ENCODE measurements at places on chromosomes 5 and 9.

DNA sequence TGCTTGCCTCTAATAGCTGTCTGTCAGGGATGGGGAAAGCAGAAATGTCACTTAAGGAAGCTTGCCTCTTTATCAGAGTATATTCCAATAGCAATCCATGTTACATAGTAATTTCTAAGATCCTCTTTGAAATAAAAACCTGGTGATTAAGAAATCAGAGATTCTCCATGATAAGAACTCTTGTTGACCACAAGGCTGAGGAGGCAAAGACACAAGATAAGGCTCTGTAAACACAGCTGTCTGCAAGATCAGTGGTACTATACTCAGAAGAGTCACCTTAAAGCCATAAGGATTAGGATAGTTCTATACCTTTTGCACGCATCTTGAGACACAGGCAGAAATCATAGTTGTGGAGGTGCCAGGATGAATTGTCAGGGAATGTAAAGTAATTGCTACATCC is 40.3 kb downstream of the HEXB start:
- no peak for DNase-seq

DNA sequence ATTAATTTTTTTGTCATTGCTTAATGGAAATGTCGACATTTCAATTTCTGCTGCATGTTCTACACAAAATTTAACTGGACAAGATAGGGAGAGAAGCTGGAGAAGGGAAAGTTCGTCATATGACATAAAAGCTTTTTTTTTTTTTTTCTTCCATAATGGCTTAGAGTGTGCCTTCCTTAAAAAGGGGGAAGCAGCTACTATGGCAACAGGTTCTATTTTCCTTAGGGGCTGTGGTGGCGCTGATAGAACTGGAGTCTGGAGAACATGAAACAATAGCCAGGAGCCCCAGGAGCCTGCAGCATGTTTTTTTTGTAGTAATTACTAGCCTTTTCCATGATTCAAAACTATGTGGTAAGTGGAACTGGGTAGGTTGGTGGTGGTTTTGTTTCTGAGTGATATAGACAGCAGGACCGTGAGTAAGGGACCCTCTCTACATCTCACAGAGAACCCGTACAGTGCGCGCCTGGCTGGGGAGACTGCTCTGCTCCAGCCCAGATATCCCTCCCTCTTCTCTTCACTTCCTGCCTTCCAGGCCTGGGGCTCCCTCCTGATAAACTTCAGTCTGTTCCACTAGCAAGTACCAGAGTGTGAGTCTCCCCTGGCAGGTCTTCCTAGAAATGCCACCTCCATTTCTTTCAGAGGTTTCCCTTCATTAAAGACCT is 301.6 kb downstream of the NR3C1 start:
- peak; percentile 48 for DNase-seq

GRCh38 chr9:35686222-35687203 is 3.2 kb downstream of the TPM2 start:
- DNase-seq, result no peak

GRCh38 chr5:175282611-175283225 is 161.3 kb downstream of the DRD1 start:
- no peak for DNase-seq

DNA sequence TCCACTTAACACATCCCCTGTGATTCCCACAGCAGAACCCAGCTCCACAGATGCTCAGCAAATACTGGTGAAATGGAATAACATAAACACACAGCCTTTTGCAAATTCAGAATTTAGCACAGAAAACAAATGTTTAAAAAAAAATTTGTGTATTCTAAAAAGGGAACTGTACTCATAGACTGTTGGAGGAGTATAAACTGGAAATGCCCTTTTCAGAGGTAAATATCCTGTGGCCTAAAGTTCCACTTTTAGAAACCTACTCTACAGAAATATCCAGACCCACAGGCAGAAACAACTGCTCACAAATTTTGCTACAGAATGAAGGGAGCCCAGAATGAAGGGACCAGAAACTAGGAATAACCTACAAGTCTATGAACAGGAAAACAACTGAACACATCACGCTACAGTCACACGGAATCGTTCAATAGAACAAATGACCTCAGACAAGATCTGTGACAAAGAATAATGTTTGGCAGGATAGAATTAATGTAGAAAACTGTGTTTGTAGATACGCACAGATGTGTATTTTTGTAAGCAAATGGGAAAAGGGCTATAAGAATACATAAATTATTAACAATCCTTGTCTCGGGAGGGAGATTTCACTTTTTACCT is 78.5 kb downstream of the SHB start:
- DNase-seq, result no peak

DNA sequence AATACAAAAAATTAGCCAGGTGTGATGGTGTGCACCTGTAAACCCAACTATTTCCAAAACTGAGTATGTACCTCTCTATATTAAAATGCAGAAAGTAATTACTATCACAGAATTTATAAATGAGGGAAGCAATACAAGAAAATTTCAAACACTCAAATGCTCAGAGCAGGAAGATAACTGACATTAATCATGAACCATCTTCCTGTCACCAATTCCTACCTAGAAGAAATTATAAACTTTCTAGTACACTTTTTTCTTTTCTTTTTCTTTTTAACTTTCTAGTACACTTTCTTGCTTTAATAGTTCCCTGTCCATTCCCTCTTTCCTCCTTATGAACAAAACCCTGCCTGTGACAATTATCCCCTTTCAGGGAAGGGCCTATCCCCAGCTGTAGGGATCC is 106.8 kb downstream of the MED27 start:
- DNase-seq, result no peak

- no peak for DNase-seq
Observed at GRCh38 chr5:154573011-154573410, 95.0 kb upstream of the HAND1 start.

DNA sequence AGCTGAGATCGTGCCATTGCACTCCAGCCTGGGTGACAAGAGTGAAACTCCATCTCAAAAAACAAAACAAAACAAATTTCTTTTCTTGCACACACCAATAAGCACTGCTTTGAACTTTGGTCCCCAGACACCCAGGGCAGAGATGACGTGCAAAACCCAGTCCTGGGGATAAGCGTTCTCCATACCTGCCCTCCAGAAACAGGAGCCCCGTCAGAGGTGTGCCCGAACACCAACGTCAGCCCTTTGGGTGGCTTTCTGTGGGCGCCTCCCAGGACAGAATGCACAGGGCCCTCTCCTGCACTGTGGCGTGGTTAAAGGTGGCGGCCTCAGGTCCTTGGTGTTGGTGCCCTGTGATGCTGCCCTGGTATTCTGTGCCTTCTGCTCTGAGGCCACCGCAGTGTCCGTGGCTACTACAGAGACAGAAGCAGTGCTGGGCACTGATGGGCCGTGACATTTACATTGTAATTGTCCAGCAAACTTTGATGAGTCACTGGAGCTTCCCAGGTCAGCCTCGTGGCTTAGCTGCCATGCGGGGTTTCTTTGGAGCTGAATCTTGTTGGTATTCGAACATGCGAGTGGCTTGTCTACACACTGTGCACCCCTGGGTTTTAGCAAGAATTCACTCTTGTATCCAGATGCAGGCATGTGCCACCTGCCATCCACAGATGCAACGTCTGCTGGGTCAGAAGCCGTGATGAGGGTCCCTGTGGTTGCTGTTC is 9.8 kb downstream of the PPP1R26 start:
- no peak for DNase-seq

DNA sequence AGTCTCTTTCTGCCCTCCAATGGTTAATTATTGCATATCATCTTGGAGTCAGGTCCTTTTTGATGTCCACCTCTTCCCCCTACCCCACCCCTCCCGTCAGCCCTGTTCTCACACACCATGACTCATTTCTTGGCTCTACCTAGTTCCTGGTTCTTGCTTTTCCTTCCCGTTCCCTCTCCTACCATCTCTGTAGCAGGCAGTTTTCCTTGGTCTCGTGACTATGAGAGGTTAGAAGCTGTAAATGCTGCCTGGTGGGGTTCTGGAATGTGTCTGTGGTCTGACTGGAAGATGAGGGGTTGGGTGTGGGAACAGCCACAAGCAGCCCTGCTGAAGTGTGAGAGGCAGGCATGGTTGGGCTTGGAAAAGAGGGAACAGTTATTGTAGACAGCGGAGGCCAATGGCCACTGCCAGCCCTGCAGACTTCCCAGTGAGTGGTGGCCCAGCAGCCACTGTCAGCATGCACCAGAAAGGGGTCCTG is 18.2 kb downstream of the SLC22A5 start:
- DNase-seq, result no peak

Measured in stimulated activated CD4-positive, alpha-beta T cell treated with anti-CD3 and anti-CD28 coated beads, Interleukin-2, amount 100 ng/mL, for 24 hours (primary cell).